ENCODE measurements at places on chromosomes 7 and 10.
A peak's percentile ranks its signal among the peaks of the same experiment; 100 is the strongest.

- DNase-seq, result peak; percentile 58
Observed at GRCh38 chr7:2242541-2243429, 759 bp downstream of the NUDT1 start.

DNA sequence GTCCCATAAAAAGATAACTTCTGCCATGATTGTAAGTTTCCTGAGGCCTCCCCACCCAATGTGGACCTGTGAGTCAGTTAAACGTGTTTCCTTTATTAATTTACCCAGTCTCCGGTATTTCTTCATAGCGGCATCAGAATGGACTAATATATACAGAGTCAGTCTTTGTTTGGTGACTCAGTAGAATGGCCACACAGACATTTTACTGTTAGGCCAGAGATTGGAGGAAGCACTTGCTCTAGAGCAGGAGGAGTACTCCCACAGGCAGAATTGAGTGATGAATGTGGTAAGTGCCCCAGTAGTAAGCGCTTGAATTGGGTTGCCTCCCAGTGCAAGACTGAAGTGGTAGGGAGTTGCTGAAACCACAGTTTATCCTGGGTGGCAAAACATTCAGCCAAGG lies 149.5 kb upstream of the SMIM30 start:
- no peak for DNase-seq

DNA sequence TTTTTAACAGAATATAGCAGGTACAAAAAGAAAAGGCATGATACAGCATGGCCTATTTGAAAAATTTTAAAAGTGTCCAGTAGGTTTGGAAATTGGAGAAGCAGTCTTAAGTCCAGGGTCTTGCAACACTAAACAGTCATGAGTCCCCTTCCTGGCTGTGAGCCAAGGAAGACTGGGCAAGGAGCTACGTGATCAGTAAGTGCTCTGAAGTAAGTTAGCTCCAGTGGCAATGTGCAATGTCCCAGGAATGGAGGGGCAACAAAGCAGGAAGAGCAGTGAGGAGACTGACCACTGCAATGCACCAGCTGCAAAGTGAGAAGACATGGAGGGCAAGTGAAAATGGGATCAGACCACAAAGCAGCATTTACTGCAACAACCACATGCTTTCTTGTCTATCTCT lies 72.9 kb upstream of the GRID1 start:
- peak; percentile 18 for DNase-seq

GRCh38 chr10:88165849-88166271 lies 302.4 kb downstream of the PTEN start:
- DNase-seq, result no peak

Measured in RKO (cell line).